ENCODE measurements at places on chromosomes 3 and 15.

- DNase-seq = no peak
Observed at GRCh38 chr15:45666119-45666875, 31.5 kb downstream of the SQOR start.

DNA sequence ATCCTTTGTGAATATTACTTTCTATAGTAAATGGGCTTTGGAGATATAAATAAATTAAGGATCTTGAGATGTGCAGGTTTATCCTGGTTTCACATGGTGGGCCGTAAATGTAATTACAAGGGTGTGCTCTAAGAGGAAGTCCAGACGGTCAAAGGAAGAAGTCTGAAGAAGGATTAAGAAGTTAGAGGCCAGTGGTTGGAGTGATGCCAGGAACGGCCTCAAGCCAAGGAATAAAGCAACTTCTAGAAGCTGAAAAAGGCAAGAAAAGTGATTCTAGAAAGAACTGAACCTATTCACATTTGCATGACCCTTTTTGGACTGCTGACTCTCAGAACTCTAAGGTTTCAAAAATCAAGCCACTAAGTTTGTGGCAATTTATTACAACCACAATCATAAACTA lies 981.3 kb upstream of the ALCAM start:
- DNase-seq = no peak

DNA sequence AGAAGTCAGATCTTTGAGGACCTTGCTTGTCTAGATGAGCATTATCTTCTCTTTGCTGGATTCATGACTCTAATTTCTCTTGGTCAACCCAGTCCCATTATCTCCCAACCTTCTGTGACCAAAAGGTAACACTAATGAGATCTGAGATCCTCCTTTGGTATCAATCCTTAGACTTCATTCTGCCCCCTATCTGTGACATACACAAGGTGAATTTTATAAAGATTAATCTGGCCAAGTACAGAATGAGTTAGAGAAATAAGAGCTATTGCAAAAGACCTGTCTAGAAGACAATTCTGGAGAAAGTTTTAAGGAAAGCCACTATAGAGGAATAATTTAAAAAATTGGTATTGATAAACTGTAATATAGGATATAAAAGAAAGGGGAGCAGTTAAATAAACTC lies 113.8 kb upstream of the KCNMB2 start:
- no peak for DNase-seq

DNA sequence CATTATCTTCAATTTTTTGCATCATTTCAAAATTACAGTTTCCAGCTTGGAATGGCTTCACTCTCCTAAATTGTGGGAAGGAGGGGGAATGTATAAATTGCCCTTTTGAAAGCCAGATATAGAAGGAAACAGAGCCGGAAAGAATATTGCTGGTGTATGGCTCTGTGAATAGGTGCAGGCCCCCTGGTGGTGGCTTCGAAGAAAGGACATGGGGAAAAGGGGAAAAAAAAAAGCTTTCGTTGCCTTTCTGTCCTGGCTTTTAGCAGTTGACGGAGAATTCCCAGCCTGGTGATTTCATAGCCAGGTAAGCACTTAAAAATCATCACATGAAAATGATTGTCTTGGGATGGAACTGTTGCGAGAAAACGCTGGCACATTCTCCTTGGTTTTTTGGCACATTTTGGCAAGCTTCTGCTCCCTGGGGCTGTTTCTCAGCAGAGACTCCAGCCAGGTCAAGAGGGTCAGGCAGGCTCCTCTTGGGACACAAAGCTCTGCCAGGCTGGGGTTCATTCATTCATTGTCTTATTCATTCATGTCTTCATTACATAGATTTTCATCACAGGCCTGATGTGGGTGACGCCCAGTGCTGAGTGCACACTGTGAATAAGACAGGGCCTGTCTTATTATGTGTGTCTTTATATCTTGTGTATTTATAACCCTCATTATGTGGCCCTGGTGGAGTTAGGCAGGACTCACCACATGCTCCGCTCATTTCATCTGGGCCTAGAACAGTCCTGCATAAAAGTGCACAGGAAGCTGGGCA lies 300.0 kb upstream of the TPM1 start:
- peak; percentile 33 for DNase-seq

DNA sequence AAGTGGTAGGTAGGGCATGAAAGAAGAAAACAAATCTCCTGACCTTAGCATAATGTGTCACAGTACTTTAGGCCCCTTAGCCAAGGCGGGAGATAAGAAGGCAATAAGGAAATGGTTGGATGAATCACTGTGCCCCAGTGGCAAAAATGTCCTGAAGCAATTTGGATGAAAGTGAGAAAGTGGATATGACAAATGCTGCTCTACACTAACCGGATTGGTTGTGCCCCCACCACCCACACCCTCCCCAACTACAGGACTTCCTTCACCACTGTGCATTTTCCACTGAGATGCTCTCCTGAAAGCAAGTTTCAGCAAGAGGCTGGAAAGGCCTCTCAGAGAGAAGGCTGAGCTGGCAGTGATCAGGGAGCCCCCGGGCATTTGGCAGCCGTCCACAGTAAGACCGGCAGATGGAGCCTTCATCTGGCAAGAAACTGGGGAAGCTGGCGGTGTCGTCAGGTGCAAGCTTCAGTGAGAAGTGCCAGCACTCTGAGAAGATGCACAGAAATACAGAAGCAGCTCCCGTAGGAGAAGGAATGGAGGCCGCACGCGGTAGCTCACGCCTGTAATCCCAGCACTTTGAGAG lies 63.8 kb downstream of the ATP1B3 start:
- DNase-seq = no peak

DNA sequence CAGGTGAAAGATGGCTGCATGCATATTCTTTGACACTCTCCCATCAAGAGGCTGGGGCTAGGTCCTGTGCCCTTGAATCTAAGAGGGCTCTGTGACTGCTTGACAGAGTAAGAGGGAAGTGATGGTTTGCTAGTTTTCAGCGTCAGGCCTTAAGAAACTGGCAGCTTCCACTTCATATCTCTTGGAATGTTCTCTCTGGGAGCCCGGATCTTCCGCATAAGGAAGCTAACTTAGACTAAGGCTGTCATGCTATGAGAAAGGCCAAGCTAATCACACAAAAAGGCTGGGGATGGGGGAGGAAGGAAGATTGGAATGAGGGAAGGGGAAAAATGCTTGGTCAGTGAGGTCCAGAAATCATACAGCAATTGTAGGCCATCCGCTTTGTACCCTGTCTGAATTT lies 50.0 kb downstream of the MB21D2 start:
- no peak for DNase-seq

- DNase-seq = no peak
Observed at GRCh38 chr3:172321035-172321434, 127.2 kb downstream of the GHSR start.

DNA sequence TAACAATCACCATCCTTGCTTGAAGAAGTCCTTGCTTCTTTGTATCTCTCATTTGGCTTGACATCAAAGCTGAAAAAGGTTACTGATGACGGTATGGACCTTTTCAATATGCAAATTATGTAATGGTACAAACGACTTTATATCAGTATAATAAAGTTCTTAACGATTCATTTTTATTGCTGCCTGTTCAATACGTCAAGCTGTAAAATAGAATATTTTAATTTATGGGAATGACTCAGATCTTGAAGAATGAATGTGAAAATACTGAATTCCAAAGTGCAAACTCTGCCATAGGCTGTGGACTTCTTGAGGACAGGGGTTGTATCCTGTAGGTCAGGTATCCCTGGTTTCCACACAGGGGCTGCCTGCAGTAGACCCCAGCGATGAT lies 156.2 kb downstream of the PLCL2 start:
- no peak for DNase-seq

DNA sequence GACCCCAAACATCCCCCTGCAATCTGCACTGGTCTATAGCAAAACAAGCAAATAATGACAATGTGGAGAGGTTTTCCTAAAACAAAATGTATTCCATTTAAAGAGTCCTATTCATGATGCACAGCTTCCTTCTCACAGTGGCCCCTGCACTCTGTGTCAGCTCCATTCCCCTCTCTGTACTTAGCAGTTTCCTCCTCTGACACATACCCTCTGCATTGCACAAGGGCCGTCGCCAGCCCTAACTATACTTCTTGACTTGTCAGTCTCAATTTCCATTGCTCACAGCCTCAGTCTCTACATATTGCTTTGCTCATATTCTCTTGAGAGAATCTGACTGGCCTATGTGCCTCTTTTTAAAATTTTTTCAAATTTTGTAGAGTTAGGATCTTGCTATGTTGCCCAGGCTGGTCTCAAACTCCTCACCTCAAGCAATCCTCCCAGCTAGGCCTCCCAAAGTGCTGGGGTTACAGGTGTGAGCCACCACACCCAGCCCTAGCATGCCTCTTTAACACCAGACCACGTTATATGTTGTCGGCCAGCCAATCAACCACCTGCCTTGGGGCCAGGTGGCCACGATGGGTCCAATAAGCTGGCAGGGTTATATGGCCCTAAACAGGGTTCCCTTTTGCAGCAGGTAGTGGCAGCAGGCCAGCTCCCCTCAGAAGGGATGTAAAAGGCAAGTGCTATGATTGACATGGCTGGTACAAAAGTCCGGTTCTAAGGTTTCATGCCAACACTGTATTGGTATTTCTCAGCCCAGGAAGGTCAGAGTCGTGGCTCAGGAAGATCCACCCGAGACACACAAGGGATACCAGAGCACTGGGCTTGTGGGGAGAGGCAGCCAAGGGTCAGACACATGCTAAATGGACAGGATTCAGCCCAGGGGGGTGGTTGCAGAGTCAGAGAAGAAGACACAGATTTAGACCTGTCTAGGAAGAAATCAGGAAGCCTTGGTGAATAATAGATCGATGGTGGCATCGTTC lies 59.0 kb upstream of the SMAD3 start:
- no peak for DNase-seq

GRCh38 chr3:127970966-127971592 lies 56.0 kb downstream of the KBTBD12 start:
- DNase-seq = no peak

DNA sequence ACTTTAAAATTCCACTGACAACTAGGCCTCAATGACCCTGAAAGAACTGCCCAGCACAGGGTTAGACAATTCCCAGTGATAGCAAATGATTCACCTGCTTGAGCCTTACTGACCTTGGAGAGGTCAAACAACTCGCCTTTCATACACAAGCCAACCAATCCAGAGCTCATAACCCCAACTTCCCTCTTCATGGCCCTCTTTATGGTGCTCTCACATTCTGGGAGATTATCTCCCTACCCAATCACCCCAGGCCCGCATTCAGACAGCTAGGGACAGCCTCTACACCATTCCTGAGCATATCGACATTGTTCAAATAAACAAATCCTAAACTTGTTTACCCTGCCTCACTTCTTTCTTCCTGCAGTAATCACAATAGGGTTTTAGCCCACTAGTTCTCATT lies 32.2 kb upstream of the COLQ start:
- DNase-seq = no peak

DNA sequence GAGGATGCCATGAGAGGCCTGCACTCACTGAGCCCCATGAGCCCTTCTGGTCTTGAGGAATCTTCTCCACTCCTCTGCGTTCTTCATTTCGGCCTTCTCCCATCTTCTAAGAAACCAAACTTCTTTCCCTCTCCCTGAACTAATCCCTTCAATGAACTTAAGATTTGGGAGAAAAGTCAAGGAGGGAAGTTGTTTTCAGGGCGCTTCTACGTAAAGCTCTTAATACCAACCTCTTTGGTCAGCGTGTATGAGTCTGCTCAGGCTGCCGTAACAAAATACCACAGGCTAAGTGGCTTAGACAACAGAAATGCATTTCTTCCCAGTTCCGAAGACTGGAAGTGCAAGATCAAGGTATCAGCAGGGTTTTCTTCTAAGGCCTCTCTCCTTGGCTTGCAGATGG lies 13.8 kb upstream of the PSMD6 start:
- no peak for DNase-seq

DNA sequence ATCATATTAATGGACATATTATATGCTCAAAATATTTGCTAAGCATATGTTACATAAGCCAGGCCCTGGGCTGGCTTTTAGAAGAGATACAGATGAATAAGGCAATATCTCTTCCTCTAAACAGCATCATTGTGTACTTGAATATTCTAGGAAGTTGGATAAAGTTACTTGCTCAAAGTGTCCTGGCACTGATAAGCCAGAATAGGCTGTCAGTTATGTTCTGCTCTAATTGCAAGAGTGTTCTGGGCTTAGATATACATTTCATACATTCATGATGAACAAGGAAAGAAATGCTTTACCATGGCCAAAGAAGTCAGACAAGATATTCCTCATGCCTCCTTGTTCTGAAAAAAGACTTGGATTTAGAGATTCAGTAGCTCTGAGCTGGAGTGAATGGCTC lies 40.7 kb downstream of the KBTBD12 start:
- no peak for DNase-seq

- DNase-seq = no peak
Observed at GRCh38 chr15:52227456-52227855, 36.3 kb upstream of the GNB5 start.

DNA sequence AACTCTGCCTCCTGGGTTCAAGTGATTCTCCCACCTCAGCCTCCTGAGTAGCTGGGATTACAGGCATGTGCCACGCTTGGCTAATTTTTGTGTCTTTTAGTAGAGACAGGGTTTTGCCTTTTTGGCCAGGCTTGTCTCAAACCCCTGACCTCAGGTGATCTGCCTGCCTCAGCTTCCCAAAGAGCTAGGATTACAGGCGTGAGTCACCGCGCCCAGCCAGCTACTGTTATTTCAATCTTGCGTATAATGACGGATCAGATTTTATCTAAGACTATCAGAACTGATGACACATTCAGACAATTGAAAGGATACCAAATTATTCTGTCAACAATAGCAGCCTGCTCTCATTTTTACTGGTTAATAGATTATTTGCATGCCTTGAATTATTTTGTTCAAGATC lies 612.2 kb downstream of the ZIC1 start:
- DNase-seq = no peak

DNA sequence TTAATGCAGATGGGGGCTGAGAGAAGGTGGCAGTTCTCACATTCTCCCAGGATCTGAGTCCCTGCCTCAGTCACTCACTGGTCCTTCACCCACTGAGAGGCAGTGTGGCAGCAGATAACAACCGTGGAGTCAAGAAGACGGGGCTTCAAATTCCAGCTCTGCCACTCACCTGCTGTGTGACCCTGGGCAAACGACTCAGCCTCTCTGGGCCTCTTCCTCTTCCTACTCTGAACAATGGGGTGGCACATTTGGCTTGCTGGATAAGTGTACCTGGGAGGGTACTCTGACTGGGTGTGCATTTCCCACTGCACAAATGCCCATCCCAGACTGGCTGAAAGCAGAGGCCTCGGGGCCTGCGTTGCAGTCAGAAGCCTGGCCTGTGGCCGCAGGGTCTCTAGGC lies 10.0 kb upstream of the IQSEC1 start:
- DNase-seq = no peak

GRCh38 chr3:127744253-127744815 lies 71.6 kb downstream of the ABTB1 start:
- no peak for DNase-seq

GRCh38 chr3:49723296-49723627 lies 489 bp downstream of the GMPPB start:
- DNase-seq = no peak

GRCh38 chr3:138946663-138947494 lies at the start of the genes FOXL2 and FOXL2NB:
Gene FOXL2 (minus strand): TSS chr3:138947137. CDS start chr3:138946722, 415 bp downstream.
Gene FOXL2NB (plus strand): TSS chr3:138947217. CDS start chr3:138947365, 148 bp downstream.
- DNase-seq = no peak
